ENCODE measurements at places on chromosomes 7 and 10.

DNA sequence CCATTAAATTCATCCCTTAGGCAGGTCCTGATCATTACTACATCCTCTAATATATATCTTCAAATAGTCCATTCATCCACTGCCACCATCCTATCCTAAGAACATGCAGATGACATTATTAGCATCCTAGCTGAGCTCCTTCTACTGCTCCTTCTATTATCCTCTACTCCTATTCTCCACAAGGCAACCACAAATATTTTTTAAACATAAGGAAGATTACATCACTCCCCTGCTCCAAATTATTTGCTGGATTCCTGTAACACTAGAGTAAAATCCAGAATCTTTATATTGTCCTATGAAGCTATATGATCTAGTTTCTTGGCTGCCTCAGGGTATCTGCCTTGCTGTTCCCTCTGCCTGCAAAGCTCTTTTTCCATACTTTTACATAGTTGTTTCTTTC is 176.3 kb upstream of the SLC26A5 start:
- DNase-seq, result no peak

- DNase-seq, result no peak
Measured at GRCh38 chr10:102316421-102316820, 71.1 kb downstream of the GBF1 start.

DNA sequence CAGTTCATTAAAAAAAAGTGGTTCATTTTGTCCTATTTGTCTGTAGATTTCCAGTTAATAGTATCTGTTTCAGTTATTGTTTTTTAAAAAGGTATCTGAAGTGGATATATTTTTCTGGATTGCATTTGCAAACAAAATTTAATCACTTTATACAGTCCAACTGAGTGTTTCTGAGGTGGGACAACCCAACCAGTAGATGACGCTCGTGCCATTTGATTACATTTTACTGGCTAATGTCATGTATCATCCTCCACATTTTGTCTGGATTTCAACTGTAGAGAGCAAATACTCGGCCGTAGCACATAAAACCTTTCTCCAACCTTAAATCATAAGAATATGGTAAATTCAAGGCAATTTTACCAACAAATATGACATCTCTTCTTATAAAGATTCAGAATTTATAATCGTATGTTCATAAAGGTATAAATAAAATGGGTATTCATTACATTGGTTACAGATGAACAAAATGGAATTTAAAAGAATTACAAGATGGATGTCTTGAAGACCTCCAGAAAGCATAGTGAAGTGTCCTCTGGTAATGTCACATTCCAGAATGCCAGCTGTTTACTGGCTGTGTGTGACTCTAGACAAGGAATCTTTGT is 789.0 kb downstream of the PHTF2 start:
- no peak for DNase-seq

GRCh38 chr10:88081457-88082054 is 218.1 kb downstream of the PTEN start:
- no peak for DNase-seq

- DNase-seq, result no peak
Measured at GRCh38 chr7:90698616-90699015, 102.5 kb downstream of the CDK14 start.

DNA sequence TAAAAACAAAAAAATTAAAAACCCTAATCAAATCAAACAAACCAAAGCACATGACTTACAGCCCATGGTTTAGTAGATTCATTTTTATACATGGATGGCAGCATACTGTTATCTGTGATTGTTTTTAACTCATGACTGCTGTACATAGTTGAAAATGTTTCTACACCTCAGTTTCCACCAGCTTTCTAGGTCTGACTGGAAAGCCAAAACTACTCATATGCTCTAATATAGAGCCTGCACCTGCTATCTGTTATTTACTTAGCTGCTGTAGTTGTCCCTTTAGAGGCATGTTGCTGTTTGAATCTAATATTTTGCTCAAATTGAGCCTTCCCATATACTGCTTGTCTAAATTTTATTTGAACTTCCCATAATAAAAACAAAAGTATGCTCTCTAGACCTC is 289.9 kb upstream of the LRRN3 start:
- no peak for DNase-seq

- no peak for DNase-seq
Measured at GRCh38 chr7:124930655-124931597, 1.3 kb upstream of the POT1 start.

- no peak for DNase-seq
Measured at GRCh38 chr10:103186128-103186527, 6.9 kb downstream of the NT5C2 start.

DNA sequence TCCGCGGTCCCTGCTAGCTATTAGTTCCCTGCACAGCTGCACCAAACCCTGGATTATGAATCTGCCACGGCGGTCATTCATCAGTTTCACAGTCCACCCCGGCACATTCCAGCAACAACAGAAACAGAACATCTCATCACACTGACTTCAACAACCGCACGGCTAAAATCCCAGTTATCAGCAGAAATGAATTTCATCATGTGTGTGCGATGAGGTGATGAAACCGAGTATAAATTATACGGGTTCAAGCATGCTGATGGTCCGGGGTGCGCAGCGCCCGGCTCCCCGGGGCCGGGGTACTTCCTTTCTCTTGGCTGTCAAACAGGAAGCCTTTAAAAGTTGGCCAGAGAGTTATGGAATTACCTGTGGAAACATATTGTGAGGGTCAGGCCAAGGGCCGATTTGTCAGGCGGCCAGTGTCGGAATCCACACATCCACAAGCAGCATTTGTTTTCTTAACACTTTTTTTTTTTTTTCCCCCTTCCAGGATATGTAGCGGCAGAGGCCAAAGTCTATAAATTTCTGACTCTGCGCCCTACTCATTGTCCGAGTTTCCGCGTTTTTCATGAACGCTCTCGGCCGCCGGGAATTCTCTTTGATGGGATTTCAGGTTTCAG is 420.9 kb upstream of the MGMT start:
- no peak for DNase-seq

- no peak for DNase-seq
Measured at GRCh38 chr10:110648692-110649346, 4.7 kb downstream of the RBM20 start.

DNA sequence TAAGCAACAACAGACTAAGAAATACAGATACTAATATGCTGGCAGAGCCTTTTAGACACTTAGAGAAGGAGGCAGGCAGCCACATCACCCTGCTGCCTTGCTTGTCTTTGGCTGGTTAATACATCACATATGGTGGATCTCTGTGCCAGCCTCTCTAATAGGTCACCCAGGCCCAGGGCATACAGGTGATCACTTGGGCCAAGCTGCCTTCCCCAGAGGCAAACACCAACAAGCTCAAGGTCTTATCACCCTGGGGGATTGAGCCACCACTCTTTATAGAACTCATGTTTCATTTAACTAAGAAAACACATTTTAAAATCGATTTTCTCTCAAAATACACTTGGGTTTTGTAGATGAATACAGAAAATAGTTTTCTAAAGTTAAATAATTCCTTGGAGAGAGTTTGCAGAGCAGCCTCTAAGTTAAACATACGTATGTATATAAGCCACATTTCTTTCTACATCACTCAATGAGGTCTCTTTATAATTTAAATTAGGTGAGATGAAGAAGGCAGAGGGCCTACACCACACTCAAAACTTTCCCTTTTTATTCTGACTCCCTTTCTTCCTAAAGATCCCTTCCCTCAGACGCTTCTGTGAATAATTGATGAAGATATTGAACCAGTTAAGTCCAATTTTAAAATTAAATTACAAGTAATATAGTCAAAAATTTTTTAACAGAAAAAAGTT is 556.8 kb upstream of the GHITM start:
- DNase-seq, result no peak

DNA sequence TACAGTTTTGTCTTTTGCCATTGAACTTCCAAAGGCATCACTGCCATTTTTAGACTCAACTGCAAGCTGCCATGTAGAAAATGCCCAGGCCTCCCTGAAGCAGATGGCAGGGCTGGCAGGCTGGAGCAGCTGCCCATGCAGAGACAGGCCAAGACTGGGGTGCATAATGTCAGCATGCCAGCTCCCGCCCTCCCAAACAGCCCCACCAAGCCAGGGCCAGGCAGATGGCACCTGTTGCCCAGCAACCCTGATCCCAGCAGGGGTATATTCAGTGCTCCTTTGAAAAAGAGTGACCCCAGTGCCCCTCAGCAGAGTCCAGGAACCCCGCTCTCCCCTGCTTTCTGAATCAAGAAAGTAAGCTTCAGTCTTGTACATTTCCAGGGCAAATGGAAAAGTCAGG is 32.6 kb downstream of the VSTM4 start:
- no peak for DNase-seq

- no peak for DNase-seq
Measured at GRCh38 chr7:18474944-18475343, 20.6 kb upstream of the HDAC9 start.

DNA sequence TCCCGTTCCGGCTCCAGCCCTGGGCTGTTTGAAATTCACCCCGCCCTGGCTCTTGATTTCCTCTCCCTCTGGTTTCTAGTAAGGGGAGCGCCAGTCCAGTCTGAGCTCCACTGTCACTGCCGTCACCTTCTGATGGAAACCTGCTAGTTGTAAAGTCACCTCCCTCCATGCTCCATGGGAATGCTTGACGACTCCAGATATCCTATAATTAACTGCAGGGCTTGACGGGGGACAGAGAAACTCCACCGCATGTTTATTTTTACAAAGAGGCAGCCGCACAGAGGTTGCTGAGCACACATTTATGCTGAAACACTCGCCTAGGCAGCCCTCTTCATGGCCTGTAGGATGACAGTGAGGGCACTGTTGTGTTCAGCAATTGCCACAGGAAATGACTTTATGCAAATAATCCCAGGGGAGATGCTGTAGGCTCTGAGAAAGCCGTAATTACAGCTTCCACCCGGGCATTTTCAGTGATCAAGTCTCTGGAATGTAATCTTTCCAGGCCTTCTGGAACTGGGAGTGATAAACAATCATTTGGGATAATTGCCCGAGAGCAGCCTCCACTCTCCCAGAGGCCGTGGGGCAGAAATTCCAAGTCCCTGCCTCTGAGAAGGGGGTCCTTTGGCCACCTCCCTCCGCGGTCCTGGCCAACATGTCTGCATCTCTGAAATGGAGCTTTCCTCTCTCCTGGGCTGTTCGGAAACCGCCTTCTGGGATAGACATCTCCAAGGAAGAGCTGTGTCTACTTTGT is 300.5 kb downstream of the KLF6 start:
- DNase-seq, result no peak

DNA sequence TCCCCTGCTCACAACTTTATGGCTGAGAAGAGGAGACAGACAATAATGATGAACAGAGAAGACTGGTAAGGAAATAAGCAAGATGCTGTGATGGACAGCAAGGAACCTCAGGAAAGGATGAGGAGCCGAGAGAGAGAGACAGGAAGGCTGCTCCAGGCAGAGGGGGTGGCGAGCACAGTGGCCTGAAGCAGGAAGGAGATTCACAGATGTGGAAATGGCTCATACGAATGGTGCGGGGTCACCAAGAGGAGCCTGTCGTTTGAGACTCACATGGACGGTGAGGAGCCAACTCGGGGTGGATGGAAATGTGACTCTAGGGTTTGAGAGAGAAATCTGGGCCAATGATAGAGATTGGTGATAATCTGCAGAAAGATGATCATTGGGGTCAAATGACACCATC is 43.7 kb downstream of the KIAA1549 start:
- DNase-seq, result no peak

DNA sequence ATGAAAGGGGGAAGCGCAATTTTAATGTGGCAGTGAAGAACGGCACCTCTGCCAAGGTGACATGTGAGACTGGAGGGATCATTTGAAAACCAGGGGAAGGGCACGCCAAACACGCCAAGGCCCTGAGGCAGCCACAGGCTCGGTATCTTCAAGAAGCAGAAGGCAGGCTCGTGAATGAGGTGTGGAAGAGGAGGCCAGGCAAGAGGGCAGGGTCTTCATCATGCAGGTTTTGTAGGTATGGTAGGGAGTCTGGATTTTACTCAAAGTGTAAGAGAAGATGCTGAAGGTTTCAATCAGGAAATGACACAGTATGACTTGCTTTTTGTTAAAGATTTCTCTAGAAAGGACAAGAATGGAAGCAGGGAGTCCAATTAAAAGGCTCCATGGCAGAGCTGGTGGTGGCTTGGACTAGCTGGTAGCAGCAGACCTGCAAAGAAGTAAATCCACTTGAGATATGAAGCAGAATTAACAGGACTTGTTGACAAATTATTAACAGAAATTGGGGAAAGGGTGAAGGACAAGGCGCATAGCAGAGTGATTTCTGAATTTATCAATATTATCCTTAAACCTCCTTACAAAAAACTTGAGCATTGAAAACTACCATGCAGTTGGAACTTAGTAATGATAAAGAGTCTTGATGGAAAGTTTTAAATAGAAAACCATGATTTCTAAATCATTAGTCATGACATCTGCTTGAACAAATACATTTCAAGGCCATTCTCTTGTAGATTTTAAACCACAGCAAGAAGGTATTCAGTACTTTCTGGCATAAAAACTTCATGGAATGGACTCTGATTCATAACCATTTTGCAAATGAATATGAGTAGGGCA is 70.4 kb downstream of the COA1 start:
- no peak for DNase-seq

DNA sequence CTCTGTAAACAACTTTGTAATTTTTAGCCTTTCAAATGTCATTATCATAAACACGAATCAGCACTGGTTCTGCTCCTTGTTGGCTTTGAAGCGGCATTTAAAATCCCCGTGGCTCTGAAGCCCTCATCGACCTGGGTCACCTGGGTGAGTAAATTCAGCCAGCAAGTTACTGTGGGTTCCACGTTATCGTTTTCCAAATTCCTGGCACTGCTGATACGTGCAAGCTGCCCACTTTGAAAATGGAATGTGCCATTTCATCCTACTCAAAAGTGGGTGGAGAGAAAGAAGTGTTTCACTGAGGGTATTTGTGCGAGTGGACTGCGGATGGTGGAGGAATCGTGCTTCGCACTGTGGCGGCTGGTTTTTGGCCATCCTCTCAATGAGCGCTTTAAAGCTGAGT is 281.7 kb downstream of the KLF6 start:
- DNase-seq, result no peak

- no peak for DNase-seq
Measured at GRCh38 chr10:3946234-3947229, 161.5 kb upstream of the KLF6 start.

- DNase-seq, result no peak
Measured at GRCh38 chr7:70376561-70377031, 755.3 kb upstream of the GALNT17 start.

- no peak for DNase-seq
Measured at GRCh38 chr7:156929789-156930539, 19.5 kb upstream of the NOM1 start.

- peak; percentile 65 for DNase-seq
Measured at GRCh38 chr7:105649727-105650381, 68.6 kb upstream of the EFCAB10 start.

- DNase-seq, result no peak
Measured at GRCh38 chr10:84551437-84552120, 223.2 kb downstream of the CCSER2 start.
